ENCODE measurements at places on chromosomes 7 and 10.

DNA sequence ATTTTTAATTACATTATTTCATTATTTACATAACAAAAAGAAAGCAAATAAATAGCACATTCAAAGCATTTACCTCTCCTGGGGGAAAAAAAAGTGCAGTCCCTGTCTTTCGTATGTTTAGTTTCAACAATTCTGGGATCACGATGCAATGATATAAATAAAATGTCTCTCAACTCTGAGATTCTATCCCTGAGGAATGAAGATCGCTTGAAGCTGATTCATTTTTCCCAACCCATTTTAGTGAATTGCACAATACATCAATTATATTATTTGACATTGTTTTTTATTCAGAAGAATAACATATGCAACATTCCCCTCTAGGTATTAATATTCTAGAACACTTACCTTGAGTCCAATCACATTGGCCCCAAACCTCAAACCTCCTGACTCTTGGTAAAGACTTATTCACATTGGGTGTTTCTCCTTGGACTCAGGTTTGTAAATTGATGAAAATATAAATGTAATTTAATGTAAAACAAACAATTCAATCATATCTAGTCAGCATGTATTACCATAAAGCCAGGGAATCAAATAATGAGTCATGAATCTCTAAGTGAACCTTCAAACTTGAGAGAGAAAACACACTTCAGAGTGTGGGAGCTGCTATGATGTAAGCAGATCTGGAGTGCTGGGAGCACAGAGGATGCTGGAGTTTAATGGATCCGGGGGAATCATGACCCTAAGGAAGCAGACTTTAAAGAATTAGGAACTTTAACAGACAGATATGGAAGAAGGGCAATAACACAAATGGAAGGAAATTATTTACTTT, 5.3 kb upstream of the SCIN start:
- no peak for DNase-seq

- DNase-seq = no peak
Observed at GRCh38 chr7:116691664-116692063, 19.7 kb downstream of the MET start.

DNA sequence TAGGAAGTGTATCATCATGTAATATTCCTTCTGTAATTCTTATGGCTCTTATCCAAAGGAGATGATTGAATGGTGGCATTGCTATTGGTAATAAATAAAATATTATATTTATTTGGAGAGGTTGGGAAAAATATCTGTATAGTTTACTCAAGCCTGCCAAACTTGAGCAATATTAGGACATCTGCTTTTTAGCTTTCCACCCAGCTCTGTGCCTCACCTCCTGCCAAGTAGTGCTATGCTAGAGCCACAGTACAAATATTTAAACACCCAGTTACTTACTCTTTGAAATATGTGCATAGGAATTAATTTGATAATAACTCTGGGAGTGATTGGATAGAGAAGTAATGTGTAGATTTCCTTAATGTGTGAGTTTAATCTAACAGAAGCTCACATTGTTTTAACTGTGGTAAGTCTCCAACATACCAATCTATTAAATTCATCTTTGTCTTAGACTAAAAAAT, 129.2 kb downstream of the BBS9 start:
- no peak for DNase-seq

GRCh38 chr10:49333192-49333591, 34.2 kb downstream of the C10orf71 start:
- DNase-seq = no peak

DNA sequence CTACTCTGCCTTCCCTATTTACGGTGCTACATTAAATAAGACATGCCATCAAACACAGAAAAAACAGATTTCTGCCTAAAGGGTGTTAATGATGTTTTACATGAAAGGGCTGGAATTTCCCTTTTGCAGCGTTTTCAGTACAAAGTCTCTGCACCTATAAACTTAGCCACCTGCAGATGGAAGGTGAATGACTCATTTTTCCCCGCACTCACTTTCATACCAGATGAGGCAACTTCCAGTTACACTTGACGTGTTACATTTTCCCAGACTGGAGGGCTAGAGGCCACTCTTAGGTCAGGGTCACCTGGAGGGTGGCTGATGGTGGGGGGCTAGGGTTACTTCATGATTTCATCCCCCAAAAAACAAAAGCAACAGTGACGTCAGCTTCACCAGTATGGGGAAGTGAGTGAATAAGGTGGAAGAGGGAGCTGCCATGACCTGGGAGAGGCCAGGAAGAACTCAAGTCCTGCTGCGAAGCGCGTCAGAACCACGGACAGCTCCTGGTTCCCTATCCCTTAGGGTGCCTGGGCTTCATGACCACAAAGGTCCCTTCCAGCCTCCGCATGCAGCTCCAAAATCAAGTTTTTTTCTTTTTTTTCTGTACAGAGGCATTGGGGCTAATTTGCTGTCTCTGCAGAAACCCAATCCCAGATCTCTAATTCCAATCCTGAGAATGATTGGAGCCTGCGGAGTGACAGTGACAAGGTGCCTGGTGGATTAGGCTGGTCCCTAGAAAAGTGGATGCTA, 94.0 kb downstream of the ADARB2 start:
- DNase-seq = peak; percentile 60

DNA sequence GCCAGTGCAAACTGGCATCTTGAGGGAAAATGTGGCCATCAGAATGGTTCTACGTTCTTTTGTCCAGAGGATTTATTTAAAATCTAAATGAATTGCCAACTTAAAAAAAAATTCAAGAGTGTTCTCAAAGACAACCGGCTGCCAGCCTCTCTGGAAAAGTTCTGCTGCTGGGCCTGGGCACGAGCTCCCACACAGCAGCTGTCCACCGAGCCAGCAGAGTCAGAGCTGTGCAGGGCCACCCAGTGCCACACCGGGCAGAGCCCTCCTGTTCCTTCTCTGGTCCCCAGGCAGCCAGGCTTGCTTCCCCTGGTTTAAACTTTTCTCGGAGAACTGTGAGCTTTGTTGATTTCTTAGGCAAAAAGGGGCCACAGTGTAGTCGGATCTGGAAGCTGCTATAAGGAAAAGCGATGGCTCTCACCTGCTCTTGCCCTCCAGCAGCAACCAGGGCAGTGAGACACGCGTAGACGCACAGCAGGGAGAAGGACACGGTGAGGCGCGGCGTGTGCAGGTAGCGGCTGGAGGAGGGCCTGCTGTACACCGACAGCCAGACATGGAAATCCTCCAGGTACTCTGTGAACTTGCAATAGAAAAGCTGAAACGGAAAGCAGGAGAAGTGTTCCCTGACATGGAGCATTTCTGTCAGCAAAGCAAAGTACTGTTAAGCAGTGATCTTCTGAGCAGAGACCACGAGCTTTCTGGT, 111.6 kb downstream of the PKD1L1 start:
- DNase-seq = no peak

GRCh38 chr10:44995914-44996669, 4.6 kb upstream of the ZNF22 start:
- DNase-seq = no peak

DNA sequence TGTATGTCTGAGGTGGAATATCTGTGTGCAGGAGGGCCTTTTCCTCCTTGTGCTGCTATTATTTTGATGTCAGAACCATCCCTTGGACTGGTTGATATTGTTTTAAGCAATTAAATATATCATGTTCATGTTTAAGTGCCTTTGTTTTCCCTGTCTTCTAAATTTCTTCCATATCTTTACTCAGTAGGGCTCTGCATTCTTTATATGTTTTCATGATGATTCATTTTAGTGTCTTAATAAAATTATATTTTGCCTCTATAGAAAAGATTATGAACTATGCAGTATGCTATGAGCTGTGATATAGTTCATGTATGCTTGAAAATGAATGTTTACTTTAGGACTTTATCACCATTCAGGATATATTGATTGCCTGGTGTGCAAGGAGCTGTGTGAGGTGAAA, 34.8 kb downstream of the AHR start:
- no peak for DNase-seq

DNA sequence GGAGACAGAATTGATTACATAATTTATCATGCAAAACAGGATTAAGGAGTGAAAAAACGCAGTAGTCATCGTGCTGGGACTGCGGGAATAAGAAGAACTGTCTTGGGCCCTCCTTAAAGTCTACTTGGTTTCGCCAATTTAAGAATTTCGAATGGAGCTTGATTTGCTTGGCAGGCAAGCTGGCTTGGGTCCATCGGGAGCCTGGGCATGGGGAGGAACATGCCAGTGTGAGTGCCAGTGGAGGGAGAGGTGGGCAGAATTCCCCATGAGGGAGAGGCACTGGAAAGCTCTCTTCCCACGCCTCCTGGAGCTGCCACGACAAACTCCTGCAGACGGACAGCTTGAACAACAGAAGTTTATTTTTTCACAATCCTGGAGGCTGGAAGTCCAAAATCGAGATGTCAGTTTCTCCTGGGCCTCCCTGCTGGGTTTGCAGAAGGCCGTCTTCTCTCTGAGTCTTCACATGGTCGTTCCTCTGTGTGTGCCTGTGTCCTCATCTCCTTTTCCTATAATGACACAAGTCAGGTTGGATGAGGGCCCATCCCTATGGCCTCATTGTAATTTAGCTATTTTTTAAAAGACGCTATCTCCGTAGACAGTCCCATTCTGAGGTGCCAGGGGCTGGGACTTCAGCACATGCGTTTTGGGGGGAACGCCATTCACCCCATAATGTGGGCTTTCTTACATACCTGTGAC, 528.7 kb upstream of the DPP6 start:
- DNase-seq = no peak

Data from activated CD4-positive, alpha-beta T cell treated with anti-CD3 and anti-CD28 coated beads, Interleukin-10, Interleukin-2, amounts not matched to agents 100 ng/mL and 50 ng/mL, durations not matched to agents 16 hours and 8 hours (primary cell).